ENCODE measurements at places on chromosomes 6 and 20.

- no peak for DNase-seq
Measured at GRCh38 chr6:15531973-15532372, 130.9 kb downstream of the DTNBP1 start.

DNA sequence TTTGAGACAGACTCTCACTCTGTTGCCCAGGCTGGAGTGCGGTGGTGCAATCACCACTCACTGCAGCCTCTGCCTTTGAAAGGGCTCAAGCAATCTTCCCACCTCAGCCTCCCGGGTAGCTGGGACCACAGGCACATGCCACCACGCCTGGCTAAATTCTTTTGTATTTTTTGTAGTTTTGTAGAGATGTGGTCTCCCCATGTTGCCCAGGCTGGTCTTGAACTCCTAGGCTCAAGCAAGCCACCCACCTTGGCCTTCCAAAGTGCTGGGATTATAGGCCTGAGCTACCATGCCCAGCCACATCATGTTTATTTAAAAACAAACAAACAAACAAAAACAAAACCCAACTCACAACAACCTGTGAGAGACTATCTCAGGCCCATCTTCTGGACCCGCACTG is 29.7 kb upstream of the APCDD1L start:
- no peak for DNase-seq

DNA sequence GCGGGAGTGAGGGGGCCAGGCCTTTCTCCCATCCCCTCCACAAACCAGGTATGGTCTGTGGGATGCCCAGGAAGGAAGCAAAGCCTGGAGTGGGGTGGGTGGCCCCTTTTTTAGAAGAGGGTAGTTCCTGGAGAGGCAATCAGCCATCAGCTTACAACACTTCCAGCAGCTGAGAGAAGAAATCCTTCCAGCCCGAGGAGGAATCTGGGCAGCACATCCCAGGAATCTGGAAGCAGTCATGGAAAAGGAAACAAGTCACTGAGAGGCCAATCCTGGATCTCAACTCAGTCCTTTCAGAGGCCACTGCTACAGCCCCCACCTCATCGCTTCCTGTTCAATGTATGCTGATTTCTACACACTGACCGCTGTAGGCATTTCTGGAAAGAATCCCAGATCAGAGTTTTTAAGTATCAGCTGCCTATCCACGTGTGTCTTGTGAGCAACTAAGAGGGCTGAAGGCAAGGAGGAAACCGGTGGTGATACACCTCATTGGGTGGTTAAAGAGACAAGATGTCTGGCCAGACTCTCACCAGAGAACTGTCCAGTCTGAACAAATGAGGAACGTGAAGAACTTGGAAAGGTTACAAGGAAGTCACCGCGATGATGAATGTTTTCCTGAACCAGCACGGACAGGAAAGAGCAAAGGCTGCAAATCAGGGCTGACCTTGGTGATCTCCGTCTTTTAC is 92.9 kb upstream of the SHLD1 start:
- no peak for DNase-seq

DNA sequence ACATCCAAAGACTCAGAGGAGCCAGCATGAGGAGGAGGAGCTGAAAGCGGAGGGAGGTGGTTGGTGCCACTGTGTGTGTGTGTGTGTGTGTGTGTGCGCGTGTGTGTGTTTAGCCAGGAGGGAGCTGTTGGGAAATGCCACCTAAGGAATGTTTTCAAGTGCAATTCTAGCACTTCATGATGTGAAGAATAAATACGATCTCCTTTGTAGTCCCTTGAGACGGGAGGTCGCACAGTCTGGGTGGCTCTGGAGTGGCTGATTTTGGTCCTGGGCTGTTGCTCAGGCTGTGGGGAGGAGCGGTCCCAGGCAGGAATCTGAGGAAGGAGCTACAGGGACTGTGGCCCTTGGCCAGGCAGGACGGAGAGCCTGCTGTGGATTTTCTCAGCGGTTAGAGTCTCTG is 93.7 kb downstream of the PPP1R14C start:
- DNase-seq, result no peak

GRCh38 chr6:67047996-67048395 is 1341.0 kb upstream of the EYS start:
- DNase-seq, result no peak

DNA sequence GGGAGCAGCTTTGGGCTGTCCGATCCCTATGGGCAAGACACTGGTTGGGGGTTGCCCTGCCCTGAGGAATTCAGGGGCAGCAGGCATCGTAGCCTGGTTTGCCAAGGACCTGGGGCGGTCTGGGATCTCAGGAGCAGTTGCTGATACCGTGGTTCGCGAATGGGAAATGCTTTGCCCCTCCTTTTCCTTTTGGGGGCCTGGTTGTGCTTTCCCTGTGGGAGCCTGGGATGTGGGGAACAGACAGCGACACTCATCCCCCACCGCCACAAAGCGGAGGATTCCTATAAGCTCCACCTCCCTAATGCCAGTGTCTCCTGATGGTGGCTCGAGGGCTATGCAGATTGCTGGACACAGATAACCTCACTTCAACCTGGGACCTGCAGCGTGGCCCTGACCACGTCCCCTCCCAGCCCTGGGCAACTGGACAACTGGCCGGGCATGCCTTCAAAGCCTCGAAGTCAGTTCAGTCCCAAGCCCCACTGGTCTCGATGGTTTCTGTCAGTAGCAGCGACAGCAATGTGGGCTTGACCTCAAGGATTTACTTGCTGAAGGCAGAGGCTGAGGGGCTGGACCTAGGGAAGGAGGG is 3.3 kb downstream of the CEBPB start:
- DNase-seq, result no peak

- DNase-seq, result no peak
Measured at GRCh38 chr6:42313941-42314570, 96.4 kb upstream of the MRPS10 start.

DNA sequence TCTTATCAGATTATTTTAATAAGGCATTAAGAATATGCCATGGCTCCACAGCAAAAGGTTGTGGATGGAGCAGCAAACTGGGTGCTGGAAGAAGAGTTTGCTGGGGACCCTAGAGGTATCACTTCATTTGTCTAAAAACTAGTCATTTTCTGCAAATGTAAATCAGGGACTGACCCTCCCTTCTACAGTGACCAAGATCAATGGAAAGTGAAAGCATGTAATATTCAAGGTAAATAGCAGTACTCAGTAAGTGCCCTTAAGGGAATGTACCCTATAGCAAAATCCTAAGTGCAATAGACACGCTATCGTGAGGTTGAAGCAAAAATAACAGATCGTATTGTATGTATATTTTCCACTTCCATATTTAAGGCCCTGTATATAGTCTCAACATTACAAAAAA is 38.7 kb downstream of the TRDN start:
- no peak for DNase-seq

GRCh38 chr20:16801919-16802651 is 53.9 kb downstream of the OTOR start:
- DNase-seq, result no peak

- DNase-seq, result no peak
Measured at GRCh38 chr6:960356-960755, 267.4 kb upstream of the EXOC2 start.

DNA sequence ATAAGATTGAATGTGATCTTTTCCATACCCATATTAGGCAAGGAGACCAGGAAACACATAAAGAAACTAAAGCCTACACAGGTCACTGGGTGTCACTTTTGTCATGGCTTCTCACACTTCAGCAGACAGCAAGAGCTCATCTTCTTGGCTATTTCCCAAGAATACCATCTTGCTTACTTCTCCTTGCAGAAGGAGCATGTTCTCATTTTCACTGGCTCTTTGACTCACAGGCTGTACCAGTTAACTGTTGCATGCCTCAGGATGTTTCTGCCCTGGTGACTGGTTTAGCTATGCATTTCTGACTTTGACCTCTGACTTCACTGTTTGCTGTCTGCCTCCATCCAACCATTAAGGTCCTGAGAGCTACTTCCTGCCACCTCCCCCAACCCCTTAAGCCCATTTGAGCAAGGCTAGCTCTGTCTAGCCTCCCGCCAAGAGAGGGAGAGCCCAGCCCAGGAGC is 40.3 kb upstream of the OGFRL1 start:
- DNase-seq, result no peak

DNA sequence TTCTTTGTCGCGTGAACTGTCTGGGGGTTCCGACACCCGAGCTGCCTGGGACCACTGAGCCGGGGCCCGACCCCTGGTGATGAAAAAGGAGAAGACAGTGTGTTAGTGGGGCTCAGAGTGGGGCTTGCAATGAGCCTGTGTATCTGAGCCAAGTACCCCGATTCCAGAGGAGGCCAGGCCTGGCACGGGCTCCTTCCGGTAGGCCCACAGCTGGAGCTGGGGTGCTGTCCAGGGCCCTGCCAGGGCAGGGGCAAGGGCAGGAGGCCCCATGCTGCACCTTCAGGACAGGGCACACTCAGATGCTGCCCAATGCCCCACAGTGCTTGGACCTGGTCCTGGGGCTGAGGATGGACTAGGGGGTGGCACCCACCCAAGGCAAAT is 89.4 kb downstream of the TAF4 start:
- DNase-seq, result no peak

GRCh38 chr6:27812078-27812804 is 100.0 kb downstream of the OR2B2 start:
- DNase-seq, result no peak

DNA sequence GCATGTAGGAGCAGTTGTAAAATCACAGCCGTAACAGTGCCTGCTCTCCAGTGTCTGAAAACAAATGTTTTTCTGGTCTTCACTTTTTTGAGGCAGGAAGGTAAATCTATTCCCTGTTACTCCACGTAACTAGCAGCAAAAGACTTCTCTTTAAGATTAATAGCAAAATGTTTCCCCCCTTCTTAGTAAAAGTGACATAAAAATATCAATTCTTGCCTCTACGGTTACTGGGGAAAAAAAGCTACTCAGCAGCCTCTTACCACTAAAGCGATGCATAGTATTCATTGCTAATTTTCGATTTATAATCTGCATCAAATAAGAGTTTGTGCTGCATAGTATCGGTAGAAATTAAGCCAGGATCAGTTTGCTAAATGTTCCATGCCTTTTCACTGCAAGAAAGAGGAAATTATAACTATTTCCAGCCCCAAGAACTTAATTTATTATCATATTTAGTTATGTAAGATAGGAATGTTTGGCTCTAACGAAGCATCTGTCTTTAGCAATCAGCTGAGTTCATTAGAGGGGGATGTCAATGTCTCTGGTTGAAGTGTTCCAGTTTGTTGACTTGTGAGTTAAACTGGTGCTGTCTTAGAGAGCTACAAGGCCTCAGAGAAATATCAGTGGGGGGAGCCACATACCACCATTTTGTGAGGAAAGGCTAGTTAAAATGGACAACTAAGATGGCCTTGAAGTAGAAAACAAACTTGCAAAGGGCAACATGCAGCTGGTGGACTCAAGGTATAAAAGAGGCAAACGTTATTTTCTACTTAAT is 617 bp upstream of the TSPYL1 start:
- no peak for DNase-seq

DNA sequence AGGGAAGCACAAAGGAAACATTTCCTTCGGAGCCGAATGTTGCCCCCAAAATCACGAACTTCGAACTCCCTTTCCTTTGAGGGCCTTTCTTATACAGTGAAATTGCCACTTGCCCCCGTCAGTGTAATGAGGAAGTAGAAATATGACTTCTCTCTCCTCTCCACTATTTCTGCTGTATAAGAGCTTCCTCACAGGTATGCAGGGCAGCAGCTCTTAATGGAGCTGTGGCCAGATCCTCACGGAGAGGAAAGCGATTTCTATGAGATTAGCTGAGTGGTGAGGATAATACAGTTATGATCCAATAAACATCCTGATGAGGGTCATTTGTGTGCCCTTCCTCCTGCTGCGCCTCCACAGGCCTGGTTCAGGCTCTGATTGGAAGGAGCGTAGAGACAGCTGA is 10.8 kb upstream of the CPNE5 start:
- DNase-seq, result no peak

DNA sequence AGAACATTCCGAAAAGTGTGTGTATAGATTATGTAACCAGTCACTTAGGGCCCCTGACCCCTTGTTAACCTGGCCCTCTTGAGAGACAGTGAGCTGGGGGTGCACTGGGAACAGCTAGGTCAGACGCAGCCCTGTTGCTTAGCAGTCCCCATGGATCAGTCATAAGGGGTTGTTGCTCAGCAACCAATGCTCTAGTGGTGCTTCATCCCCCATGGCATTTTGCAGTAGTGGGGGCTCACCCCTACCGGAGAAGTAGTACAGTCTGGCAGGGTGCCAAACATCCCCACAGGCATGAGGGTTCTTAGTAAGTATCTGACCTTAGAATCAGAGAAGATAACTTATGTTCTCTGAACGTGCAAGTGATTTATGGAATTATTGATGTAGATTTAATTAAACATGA is 12.3 kb downstream of the PKIB start:
- DNase-seq, result no peak

DNA sequence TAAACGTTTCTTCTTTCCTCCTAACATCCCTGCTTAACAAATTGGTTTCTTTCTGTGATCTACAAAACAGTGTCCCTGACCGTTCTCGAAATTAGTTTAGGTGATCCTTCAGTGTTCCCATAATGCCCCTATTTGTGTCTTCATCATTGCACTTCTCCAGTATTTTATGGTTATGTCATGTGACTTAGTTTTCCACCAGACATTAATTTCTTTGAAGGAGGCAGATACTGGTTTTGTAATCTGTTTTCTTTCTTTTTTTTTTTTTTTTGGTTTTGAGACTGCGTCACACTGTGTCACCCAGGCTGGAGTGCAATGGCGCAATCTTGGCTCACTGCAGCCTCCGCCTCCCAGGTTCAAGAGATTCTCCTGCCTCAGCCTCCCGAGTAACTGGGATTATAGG is 49.2 kb downstream of the FAM217A start:
- DNase-seq, result no peak

DNA sequence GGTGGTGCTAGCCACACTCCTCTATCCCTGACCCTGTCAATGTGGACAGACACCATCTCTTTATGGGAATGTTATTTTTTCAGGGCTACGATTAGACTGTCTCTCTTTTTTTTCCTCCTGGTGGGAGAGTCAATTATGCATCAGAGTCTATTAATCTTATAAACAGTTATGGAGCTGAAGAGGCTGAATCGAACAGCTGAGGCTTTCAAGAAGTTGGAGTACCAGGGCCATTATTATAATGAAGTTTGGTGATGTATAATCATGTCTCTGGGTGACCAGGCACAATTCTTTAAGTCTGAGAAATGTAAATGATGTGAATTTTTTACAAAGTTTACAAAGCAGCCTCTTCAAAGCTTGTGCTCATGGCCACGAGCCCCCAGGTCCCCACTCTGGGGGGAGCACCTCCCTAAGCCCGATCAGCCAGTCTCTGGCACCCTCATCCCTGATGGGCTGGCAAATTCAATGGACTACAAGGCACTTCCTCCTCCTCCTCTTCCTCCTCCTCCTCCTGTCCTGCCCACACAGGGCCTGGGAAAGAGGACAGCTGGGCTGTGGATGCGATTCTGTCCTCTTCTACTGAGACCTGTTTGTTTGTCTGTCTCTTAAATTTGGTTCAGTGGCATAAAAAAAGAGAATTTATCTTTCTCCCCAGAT is 43.9 kb upstream of the QKI start:
- no peak for DNase-seq

DNA sequence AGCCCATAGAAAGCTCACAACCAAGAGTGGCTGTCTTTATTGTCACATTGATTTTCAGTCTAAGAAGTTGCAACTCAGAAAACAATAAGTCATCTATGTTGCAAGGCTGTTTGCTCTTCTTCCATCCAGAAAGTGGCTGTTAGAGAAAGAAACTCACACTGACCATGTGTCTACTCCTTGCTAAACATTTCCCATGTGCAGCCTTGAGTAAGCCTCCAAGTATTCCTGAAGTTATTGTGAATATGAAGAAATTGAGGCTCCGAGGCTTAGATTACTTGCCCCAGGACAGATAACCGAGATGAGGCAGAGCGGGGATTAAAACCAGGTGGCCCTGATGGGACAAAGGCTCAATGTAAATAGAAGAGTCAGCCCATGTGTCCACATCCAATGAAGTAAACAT is 105.0 kb downstream of the SPTLC3 start:
- DNase-seq, result no peak

- no peak for DNase-seq
Measured at GRCh38 chr6:130466748-130467061, 100.9 kb downstream of the TMEM200A start.

Data from stimulated activated CD8-positive, alpha-beta memory T cell treated with anti-CD3 and anti-CD28 coated beads, Interleukin-2, amount 100 ng/mL, for 1 hour (primary cell).